Neural progenitor cell (in vitro differentiated cells): ENCODE measurements at places on chromosomes 12 and 14.

DNA sequence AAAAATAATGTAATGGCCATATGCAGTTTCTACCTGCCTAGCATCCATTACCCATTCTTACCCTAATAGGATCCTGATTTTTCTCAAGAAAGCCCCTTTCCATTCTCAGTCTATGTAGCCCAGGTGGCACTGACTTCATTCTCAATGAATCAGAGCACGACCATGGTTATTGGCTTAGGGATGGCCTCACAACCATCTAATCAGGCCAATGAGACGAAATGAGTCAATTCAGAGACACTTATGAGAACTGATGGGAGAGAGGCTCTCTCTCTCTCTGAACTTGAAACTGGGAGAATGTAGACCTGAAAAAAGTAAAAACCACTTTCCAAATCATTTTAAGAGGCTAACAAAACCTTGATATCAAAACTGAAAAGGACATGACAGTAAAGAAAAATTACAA lies 45.3 kb upstream of the OXA1L start:
- no peak for DNase-seq

DNA sequence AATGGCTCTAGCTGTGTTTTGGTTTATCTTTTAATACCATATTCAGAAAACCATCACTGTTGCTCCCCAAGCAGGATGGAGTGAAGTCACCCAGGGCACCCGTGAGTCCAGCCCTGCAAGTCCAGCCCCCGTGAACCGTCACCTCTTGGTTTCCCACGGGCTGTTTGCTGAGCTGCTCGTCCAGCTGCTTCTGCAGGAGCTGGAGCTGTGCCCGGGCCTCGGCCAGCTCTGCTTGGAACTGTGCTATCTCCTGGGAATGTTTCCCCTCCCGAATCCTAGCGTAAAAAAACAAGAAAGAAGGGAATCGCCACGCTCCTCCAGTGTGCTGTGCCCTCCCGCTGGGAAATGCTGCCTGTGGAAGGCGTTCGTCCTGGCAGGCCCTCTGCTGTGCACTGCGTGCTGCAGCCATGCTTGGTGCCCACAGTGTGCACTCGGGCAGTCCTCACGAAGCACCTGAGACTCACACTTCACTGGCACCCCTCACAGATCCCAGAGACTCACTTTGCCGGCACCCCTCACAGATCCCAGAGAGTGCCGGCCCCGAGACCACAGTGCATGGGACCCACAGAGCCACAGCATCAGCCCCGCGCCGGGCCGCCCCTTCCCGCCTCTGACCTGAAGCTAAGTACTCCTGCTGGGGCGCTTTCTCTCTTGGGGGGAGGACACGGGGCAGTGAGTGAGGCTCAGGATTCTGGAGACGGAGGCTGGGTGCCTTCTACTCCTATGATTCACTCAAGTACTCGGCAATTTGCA lies 15.4 kb upstream of the ANKLE2 start:
- DNase-seq, result no peak

DNA sequence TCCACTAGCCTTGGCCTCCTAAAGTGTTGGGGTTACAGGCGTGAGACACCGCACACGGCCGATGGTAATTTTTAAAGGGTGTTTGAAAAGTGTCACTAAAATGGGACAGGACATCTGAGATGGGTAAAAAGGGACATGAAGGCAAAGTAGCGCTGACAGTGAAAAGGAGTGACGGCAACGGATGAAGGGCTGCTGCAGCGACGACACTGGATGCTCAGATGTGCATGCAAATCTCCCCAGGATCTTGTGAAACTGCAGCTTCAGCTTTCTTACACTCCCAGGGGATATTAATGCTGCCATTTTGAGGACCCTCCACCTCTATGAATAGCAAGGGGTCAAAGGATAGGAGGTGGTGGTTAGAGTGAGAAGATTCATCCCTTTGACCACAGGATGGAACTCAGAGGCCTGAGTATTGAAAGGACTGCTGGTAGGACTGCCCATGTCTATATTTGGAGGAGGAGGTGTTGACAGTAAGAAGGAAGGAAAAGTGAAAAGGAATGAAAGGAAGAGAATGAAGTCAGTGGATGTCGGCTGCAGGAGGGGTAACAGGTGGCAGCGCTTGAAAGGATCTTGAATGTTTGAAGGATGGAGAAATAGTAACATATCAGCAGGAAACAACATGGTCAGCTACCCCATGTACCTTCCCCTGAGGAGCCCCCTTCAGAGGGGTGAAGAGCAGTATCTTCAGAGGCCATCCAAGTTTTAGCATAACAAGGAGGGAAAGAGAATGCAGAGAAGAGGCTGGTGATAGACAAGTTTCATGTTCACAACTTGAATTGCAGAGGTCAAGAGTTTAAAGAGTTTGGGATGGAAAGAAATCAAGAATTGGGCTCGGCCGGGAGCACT lies 37.1 kb downstream of the CLIP1 start:
- DNase-seq, result no peak

DNA sequence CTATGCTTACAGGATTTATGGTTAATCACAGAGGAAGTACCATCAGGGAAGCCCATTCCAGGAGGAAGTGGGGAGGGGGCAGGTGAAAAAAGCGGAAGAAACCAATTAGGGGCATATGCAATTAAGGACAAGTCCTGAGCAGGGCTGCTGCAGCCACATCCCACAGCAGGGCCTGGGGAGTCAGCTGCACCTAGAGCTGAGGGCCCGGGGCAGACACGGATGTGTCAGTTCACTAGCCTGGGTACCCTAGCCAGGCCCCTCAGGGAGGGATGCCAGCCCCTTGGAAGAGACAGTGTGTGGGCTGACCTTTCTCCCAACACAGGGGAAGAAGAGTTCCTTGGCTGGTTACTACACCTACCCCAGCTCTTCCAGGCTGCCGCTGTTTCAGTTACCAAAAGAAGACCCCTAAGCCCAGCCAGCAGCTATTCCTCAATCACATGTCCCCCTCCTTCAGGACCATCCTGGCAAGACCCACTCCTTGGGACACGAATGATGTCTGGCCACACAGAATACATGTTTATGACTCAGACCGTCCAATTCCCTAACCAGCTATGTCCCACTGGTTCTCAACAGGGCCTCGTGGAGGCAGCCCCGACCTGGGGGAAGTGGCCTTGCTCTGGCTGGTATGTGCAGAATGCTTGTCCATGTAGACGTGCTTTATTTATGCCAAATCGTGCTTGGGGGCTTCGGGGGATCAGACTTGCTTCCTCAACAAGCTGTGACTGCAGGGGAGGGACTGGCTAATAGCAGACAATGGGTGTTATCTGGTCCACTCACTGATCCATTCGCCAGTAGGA lies 133.7 kb upstream of the RTL1 start:
- no peak for DNase-seq

GRCh38 chr12:113655919-113656318 lies 184.2 kb upstream of the LHX5 start:
- no peak for DNase-seq

DNA sequence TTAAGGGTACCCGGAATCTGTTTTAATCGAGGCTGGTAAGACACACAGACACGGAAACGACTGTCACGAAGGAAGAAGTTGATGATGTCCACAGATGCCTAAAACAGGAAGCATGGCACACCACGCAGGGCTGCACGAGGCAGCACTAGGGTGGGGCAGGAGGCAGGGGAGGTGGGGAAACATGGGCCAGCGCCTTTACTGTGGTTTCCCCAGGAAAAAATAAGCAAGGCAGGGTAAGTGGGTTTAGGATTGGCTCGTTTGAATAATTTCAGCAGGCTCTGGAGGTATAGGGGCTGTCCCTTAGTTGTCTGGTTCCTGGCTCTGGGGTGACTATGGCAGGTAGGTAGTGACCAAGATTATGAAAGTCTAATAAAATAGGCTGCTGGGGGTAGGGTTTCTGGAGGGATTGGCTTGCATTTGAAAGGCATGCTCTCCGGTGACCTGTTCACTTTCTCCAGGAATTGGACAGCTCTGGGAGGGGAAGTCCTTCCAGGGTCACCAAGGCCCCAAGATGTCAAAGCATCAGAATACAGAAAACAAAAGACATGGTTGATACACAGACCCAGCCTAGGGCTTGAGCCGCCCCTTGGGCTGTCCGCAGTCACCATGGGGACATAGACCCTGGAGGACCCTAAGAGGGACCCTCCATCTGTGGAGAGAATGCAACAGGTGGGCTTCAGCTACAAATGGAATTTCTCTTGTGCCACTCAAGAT lies 35.3 kb downstream of the MAP1LC3B2 start:
- DNase-seq, result no peak

- peak; percentile 74 for DNase-seq
Measured at GRCh38 chr14:54662491-54663133, 95.7 kb downstream of the SAMD4A start.

DNA sequence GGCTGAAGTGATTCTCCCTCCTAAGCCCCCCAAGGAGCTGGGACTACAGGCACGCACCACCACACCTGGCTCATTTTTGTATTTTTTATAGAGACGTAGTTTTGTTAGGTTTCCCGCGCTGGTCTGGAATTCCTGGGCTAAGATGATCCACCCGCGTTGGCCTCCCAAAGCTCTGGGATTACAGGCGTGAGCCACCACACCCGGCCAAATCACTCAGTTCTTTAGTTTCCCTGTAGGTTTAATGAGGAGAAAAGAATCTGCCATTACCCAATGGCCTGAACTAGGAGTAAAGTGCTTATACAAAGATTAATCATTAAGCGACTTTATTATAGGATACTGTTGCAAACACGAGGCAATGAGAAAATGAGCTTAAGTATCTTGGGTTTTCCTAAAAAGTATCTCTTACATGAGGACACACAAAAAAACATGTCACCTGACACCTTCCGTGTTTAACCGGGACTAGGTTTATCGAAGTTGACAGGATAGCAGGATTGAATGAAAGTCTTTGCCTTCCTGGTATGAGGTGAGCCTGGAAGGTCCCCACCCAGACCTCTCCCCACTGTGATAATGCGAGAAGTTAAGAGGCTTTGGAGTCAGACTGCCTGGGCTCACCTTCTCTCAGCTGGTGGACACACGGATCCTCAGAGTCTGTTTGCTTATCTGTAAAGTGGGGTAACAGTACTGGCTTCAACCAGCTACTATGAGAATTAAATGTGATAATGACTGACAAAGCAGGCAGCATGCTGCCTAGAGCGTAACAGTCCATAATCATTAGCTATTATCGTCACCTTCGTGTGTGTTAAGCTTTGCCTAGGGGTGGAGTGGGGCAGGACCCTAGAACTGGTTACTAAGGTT lies 133.5 kb upstream of the KRAS start:
- no peak for DNase-seq

DNA sequence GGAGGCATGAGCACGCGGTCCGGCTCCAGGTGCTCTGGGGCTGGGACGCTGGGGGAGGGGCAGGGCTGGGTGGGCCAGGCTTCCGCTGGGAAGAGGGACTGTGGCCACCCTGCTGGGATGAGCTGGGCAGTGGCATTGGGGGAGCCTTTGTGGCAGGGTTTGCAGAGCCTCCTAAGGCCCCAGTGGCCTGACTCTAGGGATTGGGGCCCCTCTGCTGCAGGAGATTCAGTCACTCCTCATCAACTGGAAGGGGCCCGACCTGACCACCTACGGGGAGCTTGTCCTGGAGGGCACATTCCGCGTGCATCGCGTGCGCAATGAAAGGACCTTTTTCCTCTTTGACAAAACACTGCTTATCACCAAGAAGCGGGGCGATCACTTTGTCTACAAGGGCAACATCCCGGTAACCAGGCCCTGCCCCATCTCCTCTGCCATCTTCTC lies 26.9 kb downstream of the PLEKHG3 start:
- DNase-seq, result no peak

DNA sequence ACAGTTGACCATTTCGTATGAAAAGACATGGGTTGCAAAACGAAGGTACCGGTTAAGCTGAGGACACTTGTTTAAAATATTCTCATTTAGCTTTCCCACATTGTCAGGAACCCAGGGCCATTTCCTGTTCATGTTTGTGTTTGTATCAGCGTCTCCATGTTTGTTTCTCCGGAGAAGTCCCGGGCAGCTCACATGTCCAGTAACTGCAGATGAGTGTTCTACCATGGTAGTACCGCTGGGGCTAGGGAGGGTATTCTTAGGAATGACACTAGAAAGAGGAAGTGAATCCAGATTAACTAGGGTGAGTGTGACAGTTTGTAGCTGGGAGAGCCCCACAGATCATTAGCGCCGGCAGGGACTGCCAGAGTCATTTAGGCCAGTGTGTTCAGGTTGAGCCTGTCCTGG lies 50.0 kb upstream of the EVL start:
- DNase-seq, result no peak

DNA sequence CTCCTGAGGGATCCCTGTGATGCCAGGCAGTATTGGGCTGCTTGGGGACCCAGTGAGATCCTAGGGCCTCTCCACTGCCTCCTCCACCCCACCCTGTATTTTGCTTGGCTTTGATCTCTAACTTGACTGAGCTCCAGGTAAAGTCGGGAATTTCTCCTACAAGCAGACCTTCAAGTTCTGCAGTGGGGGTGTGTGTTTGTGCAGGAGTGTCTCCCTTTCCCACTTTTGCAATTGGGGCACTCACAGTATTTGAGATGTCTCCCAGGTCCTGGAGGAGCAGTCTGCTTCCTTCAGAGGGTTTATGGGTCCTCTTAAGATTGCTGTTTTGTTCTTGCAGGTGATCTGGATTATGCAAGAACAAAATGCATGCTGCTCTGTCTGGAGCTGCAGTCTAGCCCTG lies 68.9 kb downstream of the ALG10B start:
- no peak for DNase-seq

DNA sequence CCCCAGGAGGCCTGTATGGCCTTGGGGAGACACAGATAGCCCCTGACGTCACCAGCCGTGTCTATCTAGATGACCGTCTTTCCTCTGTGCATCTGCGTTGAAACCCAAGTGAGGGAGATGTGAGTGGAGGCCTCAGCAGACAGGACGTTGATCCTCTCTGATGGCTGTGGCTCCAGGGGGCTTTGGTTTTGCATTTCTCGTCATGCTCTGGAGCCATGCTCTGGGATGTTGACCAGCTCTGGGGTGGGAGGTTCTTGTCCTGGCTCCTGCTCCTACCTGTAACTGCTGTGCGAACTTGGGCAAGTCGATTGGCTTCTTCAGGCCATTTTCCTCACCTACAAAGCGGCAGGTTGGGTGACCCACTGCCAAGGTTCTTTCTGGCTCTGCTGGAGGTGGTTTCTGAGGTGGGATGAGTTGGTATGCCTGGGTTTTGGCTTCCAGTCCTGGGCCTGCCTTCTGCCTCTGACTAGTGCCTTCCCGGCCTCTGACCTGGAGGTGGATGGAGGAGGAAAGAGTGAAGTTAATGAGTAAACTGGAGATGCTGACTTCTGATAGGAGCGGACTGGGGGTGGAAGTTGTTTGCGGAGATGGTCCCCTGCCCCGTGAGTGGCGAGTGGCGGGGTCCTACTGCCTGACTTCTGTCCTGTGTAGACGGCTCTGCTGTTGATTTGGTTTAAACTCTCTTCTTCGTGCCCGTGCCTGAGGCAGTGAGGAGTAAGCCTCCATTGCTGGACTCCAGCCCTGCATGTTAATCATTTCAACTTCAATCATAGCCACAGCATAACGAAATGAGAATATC lies 8.4 kb downstream of the TSPAN9 start:
- no peak for DNase-seq

- DNase-seq, result no peak
Measured at GRCh38 chr12:92573104-92573503, 129.7 kb upstream of the PLEKHG7 start.
